ENCODE measurements at places on chromosomes 11 and 22.

DNA sequence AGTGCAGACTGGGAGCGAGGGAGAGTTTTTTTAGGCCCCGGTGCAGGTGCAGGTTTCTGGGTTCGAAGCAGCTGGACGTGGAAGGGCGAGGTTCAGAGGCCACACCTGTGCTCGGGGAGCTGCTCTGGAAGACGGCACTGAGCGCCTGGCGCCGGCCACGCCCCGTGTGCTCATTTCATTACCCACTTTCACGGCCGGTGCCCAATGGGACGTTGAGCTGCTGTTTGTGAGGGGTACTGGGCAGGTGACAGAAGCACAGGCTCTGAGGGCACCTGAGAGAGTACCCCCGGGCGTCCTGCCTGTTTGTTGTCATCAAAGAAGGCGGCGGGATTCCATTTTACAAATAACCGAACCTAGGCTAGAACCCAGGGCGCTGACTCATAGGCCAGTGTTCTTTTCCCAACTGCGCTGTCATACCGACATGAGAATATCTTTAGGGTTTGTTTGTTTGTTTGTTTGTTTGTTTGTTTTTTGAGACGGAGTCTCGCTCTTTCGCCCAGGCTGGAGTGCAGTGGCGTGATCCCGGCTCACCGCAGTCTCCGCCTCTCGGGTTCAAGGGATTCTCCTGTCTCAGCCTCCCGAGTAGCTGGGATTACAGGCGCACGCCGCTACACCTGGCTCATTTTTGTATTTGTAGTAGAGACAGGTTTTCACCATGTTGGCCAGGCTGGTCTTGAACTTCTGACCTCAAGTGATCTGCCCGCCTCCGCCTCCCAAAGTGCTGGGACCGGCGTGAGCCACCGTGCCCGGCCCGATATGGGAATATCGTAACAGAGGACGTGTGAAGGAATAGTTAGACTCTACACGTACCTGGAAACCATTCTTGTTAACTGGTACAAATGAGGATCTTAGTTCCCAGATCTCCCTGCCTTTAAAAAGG is 16.6 kb upstream of the SPTBN2 start:
- peak; percentile 94 for DNase-seq

GRCh38 chr22:39341179-39341578 is 8.6 kb upstream of the SYNGR1 start:
- no peak for DNase-seq

- no peak for DNase-seq
Observed at GRCh38 chr11:129946256-129946655, 50.9 kb upstream of the NFRKB start.

DNA sequence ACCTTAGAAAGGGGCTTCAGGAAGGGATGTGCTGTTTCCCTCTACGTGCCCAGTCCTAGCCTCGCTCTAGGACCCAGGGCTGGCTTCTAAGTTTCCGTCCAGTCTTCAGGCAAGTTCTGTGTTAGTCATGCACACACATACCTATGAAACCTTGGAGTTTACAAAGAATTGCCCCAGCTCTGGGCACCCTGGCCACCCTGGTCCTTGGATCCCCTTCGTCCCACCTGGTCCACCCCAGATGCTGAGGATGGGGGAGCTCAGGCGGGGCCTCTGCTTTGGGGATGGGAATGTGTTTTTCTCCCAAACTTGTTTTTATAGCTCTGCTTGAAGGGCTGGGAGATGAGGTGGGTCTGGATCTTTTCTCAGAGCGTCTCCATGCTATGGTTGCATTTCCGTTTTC is 2.2 kb upstream of the TAGLN start:
- DNase-seq = no peak

DNA sequence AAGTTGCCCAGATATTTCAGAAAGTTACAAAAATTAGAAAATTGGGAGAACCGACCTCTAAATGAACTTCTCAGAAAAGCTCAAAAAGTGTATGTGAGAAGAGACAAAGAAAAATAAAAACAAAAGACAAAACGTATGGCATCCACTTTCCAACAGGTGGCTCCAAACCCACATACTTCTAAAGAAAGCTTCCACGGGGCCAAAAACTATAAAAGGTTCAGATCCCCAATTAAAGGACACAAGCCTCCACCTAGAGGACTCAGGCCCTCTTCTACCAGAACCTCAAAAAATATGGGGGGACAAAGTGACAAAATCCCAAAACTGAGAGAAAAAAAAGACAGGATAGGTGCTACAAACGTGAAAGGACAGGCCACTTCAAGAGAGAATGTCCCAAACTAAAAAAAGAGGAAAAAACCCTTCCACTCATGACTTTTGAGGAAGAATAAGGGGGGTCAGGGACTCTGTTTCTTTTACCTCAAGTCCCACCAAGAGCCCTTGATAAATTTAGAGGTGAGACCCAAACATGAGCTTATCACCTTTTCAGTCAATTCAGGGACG is 8.8 kb downstream of the SCGB2A1 start:
- DNase-seq = peak; percentile 23

DNA sequence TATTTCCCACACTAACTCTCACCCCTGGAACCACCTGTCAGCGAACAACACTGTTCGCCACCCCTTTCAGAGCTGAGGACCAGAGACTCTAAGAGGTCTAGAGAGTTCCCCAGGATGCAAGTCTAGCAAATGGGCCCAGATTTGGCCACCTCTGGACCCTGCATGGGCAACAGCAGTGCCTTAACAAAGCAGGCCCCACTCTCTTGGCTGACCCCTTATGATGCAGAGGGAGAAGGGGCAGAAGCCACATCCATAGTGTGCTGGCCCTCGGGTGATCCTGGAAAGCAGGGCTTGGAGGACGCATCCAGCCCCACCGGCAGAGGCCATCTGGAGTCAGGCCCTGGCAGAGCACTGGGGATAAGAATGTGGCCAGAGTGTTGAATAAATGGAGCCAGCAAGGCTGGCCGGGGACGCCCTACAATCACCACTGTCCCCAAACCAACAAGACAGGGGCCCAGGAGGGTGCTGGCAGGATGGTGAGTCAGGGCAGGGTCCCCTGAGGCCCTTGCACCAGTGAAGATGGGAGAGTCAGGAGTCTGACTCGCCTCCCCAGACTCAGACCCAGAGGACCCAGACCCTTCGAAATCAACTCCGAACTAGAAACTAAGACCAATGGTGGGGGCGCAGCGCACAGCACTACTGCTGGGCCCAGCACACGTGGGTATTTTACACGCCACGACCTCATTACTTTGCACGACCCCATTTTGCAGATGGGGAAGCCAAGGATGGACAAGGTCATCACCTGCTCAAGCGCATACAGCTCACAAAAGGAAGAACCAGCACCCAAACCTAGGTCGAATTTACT is 6.5 kb downstream of the CSNK1E start:
- no peak for DNase-seq

DNA sequence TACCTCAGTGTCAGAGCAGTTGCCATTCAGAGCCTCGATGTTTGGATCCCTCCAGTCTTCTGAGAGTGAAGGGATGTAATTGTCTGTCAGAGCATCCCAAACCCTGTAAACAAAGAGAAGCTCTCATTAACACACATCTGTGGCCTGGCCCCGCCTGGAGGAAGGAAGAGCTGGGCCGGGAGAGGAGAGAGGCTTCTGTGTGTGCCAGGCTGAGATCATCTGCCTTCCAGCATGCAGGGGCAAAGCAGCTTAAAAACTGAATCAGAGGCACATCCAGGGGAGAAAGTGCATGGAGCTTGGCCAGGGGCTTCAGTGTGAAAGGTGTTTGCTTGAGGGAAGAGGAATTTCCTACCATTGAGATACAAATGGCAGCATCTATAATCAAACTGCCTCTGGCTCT is 14.5 kb downstream of the FEZ1 start:
- no peak for DNase-seq

GRCh38 chr11:110812086-110812733 is 100.0 kb upstream of the ARHGAP20 start:
- DNase-seq = no peak

GRCh38 chr11:131481971-131482370 is 111.6 kb downstream of the NTM start:
- DNase-seq = no peak

- no peak for DNase-seq
Observed at GRCh38 chr11:110728883-110729282, 16.6 kb upstream of the ARHGAP20 start.

- DNase-seq = no peak
Observed at GRCh38 chr11:75301601-75302345, 49.7 kb downstream of the ARRB1 start.

DNA sequence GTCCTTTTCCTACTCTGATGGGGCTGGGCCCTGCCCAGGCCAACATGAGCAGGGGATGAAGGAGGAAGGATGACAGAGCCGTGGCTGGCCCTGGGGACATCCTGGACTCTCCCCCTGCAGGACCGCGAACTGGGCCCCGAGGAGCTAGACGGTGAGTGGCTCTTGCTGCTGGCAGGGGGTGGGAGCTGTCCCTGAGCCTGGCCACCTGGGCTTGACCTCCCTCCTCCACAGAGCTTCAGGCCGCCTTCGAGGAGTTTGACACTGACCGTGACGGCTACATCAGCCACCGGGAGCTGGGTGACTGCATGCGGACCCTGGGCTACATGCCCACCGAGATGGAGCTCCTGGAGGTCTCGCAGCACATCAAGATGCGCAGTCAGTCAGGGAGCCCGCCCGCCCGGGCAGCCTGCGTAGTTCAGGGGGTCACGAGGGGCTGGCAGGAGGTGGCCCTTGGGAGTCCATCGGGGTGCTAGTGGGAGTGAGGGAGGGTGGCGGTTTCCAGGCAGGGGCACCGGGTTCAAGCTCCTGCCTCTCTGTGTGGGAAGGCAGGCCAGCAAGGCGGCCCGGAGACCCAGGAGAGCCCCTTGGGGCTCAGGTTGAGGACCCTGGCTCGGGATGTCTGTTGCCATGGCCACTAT is 1.0 kb downstream of the CABP4 start:
- DNase-seq = no peak

DNA sequence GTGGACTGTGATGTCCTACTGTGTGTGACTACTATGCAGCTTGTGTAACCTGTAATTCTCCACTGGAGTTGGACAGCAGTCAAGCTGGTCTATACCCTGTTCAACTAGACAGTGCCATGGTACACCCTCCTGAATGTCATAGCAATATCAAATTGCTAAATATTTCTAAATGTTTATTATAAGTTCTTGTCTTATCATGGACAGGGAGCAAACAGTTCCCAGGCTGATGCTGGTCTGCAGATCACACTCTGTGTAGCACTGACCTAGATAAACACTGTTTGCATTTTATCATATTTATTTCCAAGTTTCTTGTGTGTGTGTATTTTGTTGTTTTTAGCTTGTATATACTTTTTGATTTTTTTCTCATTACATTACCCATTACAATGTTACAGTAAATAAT is 22.0 kb downstream of the PARVA start:
- no peak for DNase-seq

- no peak for DNase-seq
Observed at GRCh38 chr22:49551446-49551845, 276.2 kb downstream of the BRD1 start.

DNA sequence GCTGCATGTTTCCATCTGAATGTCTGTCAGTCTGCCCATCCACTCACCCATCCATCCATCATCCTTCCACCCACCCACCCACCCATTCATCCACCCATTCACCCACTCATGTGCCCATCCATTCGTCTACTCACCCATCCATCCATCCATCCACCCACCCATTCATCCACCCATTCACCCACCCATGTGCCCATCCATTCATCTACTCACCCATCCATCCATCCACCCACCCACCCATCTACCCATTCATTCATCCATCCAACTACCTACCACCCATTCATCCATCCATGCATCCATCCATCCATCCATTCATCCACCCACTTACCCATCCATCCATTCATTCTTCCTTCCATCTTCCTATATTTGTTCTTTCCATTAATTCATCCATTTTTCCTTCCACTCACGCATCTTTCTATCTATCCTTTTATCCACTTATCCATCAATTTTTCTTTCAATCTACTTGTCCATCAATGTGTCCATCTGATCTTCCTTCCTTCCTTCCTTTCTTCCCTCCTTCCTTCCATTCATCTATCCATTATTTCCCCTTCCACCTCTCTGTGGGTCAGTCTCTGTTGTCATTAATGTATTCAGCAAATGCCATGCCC is 8.0 kb downstream of the CRYBB3 start:
- no peak for DNase-seq

- no peak for DNase-seq
Observed at GRCh38 chr11:69832561-69833413, 13.6 kb upstream of the FGF3 start.

DNA sequence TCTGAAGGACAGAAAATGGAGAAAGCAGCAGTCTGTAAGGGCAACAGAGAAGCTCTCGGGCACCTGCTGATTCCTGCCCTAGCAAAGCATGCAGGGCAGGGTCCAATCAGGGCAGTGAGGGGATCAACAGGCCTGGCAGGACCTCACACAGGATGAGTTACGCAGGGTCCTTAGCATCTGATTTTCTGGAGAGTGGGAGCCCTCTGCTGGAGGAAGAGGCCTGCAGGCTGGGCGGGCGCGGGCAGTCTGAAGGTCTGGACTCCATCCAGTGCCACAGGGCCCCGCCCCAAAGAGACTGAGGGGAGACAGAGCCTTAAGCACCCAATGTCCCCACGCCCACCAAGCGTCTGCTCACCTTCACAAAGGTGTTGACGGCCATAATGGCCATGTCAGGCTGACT is 28.9 kb downstream of the AP1B1 start:
- DNase-seq = peak; percentile 47

DNA sequence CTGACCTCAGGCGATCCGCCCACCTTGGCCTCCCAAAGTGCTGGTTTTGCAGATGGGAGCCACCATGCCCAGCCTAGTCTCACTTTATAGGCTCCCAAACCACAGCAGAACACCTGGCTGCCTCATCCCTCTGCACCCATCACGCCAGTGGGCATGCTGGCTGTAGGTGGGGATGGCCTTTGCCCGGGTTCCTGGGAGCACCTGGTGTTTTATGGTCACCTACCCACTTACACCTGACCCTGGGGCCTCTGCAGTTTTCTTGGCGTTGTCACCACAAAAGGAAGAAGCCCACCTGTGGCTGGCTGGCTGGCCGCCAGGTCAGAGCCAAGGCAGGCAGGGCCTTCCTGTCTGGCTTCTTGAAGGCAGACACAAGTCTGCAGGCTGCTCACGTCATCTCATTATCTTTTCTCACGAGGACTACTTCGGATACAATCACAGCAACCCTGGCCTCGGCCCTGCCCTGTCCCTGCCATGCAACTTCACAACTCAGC is 8.2 kb downstream of the RRP7A start:
- DNase-seq = no peak

DNA sequence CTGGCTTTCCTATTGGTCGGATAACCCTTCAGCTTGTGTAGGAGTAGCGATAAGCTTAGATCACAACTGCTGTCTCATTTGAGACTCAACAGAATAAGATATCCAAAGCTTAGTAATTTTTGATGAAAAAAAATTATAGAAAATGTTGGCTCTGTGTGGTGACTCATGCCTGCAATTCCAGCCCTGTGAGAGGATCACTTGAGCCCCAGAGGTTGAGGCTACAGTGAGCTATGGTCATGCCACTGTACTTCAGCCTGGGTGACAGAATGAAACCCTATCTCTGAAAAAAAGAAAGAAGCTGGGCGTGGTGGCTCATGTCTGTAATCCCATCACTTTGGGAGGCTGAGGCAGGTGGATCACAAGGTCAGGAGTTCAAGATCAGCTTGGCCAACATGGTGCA is 55.6 kb upstream of the RRM1 start:
- no peak for DNase-seq

- DNase-seq = peak; percentile 55
Observed at GRCh38 chr11:68145120-68145866, 24.1 kb upstream of the CHKA start.

- no peak for DNase-seq
Observed at GRCh38 chr22:40997520-40997919, 46.3 kb downstream of the RBX1 start.
